ENCODE measurements at places on chromosomes 4 and X.

DNA sequence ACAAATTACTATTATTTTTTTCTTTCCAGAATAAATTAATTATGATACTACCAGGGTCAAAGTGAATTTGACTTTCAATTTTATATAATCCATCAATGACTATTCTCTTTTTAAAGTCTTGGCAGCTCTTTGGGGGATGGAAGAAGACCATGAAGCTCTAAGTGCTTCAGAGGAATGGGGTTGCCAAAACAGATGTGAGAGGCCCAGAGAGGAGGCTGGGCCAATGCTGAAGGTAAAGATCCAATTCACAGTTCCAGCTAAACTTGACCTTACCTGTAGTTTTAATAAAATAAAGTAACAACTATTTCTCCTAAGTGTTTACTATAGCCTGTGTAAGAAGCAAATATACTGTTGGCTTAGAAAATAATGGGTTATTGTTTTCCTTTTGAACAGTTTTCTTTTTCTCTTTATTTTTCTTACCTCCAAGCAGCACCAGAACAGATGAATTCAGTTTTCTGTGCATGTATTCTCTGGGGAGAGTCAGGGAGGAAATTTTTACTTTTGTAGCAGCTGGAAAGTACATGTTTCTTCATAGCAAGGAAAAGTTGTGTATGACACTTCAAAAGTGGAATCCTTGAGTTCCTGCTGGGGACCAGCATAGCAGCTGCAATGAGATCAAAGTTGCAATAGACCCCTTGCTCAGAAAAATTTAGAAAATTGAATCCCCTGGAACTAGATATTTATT is 104.9 kb downstream of the CEP44 start:
- DNase-seq: no peak

GRCh38 chr4:109574443-109574850 is 14.4 kb downstream of the MCUB start:
- DNase-seq: no peak

DNA sequence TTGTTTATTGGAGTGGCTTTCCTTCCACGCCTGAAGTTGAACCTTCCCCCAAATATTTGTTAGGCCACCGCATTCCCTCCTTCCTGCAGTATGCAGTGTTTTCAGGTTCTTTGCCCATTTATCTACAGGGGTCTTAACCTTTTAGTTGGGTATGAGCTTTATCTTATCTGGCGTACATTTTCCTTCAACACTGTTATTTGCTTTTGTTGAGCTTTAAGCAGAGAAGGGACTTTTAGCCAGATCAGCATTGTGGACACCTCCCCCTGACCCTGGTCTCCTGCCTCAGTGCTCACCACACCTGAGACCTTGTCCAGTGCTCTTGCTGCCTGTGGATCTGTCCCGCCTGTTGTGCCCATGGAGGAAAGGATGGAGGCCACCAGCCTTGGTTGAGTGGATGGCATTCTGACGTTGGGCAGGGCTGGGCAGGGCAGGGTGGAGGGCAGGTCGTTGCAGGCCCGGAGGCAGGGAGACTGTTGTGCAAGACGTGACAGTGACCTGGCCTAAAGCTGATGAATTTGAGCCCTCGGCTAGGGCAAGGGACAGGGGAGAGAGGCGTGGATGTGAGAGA is 998 bp upstream of the DUSP9 start:
- DNase-seq: no peak

- peak; percentile 1 for DNase-seq
These were observed 1.1 kb upstream of the RAP1GDS1 start for GRCh38 chr4:98260047-98260578.

GRCh38 chrX:15524417-15524816 is 23.8 kb downstream of the BMX start:
- no peak for DNase-seq

DNA sequence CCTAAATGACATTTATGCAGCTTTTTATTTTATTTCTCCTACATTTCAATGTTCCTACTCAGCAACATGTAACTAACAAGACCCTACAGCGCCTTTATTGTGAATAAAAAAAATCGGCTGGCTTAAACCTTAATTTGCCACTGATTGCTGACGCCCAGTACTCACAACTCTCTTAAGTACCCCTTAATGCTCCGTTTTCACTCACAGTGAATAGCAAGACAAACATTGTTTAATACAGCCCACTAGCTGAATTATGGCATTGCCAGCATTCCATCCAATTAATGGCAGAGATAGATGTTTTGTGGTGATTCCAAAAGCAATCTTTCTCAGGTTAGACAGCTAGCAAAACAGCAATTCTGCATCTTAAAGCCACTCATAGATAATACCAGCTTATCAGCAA is 61.1 kb downstream of the PPARGC1A start:
- DNase-seq: no peak

DNA sequence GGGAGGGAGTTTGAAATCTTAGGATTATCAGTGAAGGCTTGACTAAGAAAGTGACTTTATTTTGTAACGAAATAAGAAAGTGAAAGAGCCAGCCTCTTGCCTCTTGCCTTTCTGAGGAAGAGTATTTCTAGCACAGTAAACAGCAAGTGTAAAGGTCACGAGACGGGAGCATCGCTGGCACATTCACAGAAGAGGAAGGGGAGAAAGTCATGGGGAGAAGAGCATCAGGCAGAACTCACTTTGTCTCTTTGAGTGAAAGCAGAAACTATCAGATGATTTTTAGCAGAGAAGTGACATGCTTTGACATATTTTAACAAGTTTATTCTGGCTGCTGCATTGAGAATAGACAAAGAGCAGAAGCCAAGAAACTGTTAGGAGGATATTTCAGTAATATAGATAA is 313.8 kb downstream of the CAMK2D start:
- DNase-seq: no peak

DNA sequence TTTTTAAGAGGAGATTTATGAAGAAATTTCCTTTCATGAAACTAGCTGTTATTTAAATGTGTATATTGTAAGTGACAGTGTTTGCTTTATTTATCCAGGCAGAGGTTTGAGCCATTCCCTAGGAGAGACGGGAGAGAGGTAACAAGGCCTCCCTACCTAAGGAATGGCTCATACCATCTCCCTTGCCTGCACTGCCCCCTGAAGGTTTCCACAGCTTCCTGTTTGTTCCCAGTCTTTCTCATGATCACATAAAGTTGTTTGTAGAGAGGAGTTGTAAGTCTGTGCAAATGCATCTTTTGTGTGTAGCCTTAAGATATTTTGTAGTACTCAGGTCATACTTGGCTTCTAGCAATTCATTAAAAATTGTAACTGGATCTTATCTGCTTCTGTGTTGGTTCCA is 1504.5 kb upstream of the PCDH10 start:
- DNase-seq: no peak

DNA sequence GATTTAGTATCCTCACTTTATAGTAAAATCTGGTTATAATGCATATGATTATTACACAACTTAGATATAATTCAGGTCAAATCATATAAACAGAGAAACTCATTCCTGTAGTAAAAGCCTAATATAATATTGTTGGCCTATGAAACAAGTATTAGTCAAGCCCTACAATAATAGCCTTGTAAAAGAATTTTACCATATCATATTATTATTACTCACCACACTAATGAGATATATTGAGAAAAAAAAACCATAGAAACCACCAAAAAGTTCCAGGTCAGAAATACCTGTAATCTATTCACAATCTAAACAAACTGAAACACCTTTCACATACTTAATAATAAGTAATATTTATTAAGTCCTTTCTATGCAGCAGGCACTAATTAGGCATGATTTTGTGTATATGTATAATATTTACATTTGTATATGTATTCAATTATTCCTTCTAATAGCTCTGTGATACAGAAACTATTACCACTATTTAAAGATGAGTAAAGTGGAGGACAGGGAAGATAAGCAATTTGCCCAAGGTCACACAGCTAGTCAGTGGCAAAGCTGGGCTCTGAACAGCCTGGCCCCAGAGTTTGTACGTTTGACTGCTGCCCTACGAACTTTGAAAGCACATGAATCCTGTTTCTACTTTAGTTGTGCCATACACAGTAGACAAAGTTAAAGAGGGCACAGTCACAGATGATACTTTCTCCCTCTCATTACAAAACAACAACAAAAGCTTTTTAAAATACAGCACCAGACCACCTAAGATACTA is 9.0 kb downstream of the ZNF827 start:
- no peak for DNase-seq

DNA sequence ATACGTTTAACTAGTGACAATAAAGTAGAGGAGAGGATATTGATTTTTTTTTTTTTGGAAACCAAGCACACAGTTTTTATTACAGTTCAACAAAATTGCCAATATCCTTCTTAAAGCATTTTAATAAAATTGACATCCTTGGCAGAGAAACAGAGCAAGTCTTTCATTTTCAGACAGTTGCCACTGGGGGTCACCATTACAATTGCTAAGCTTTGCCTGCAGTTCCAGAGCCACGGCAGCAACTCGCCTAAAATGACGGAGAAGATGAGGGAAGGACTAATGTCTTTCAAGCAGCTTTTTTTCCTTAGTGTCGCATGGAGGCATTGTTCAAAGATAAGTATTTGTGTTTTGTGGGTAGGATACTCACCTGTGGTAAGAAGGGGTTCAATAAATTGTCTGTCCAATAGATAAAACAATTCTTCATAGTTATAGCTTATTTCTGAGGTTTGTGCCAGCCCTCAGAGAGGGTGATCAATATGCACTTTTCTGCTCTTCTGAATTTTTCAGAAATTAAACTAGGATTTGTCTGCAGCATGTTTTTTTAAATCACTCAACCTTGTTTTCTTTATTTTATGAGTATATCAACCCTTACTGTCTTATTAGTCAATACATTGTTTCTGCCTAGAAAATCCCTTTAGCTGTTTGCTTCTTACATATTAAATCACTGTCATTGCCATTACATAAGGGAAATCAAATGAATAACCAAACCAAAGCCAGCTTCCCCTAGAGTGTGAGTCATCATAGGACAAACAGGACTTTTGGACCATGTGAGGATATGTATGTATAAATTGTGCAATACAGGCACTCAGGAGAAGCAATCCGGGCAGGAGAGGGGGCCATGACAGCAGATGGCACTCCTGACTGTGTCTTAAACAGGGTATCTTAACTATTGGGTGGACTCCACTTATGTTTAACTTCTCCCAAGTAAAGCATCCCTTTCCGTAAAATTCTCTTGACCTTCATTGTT is 508.1 kb upstream of the ARX start:
- no peak for DNase-seq

DNA sequence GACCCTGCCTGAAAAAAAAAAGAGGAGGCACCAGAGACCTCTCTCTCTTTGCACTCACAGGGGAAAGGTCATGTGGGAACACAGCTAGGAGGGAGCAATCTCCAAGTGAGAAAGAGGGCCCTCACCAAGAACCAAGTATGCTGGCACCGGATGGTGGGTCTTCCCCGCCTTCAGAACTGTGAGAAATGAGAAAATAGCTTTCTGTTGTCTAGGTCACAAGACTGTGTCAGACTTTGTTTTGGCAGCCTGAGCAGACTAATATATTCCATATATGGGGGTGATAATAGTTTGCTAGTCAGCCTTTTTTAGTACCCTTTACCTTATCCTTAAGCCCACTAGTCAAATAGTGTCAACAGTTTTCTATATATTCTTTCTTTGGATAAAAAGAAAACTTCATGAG is 193.0 kb downstream of the TRIML1 start:
- DNase-seq: no peak

DNA sequence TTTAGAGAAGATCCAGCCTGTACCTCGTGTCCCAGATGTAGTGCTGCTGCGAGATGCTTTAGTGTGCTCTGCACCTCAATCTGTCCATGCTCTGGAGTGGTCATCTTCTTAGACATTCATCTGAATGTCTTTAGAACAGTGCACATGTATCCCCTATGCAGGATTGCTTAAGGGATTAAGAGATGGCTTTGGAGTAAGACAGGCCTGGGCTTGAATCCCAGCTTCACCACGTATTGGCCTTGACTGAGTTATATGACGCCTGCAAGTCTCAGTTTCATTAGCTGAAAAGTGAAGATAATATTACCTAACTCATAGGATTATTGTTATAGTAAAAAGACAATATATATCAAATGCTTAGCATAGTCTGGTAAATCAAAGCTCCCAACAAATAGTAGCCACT is 98.3 kb downstream of the NFKB1 start:
- no peak for DNase-seq

DNA sequence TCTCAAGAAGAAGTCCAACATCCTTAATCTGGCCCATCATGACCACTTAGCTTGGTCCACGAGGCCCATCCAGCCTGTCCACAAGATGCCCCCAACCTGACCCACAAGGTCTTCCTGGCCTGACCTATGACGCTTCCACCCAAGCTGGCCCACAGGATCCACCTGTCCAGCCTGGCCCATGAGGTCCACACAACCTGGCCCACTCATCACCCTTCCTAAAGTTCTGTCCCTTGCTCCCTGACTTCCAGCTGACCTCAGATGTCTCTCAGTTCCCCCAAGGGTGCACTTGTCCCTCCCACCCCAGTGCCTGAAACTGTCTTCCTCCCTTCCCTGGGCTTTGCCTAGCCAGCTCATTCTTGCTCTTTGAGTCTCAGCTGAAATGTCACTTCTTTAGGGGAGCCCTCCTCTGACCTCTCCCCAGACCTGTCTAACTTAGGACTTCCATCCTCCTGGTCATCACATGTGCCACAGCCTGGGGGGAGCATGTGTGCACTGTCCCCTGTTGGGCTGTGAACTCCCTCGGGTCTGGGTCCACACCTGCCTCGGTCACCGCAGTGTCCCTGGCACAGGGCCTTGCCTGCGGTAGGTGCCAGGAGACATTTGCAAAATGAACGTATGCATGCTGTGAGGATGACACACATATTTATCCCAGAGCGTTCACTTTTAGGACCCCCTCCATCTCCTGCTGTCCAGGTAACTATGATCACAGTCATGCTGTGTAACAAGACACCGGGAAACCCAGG is 61.7 kb downstream of the EVC start:
- no peak for DNase-seq

GRCh38 chr4:177410566-177410965 is 31.7 kb downstream of the AGA start:
- DNase-seq: no peak

GRCh38 chr4:76277667-76278066 is 26.1 kb downstream of the FAM47E start:
- no peak for DNase-seq

DNA sequence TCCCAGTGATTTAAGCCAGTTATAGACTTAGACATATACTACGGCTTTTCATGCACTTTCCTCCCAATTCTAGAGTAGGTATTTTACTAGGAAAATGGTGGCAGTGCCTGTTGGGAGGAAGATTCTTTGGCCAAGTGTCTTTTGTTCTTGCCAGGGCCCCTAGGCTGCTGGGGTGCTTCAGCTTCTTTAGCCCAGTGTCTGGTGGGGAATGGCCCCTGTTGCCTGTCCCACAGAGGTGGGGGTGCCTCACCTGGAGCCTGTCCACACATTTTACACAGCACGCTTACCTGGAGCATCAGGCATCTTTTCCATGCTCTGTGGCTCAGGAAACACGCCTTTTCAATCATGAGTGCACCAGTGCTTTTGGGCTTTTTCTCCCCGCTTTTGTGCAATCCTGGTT is 33.2 kb upstream of the MSANTD1 start:
- DNase-seq: no peak

GRCh38 chr4:13615161-13615560 is 12.4 kb downstream of the BOD1L1 start:
- no peak for DNase-seq

GRCh38 chr4:42357325-42357724 is 40.0 kb upstream of the SHISA3 start:
- DNase-seq: no peak
